ENCODE measurements at places on chromosomes 2 and 18.

- DNase-seq: no peak
Observed at GRCh38 chr2:232323328-232323650, 55.3 kb upstream of the ALPP start.

GRCh38 chr2:16250886-16251285 lies 310.5 kb downstream of the MYCN start:
- no peak for DNase-seq

DNA sequence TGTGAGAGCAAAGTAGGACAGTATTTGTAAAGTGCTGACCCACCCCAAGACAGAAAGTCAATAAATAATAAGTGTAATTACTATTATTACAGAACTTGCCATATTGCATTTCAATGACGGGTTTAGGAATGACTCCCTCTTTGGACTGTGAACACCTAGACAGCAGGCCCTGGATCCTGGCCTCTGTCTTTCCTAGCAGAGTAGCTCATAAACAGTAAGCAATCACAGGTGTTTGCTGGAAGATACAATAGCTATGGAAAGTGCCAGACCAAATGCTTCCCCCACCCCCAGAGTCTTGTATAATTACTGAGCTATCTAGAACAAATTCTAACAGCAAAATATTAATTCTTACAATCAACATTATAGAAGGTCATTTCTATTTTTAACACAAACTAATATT lies 20.1 kb upstream of the MYO1B start:
- no peak for DNase-seq

DNA sequence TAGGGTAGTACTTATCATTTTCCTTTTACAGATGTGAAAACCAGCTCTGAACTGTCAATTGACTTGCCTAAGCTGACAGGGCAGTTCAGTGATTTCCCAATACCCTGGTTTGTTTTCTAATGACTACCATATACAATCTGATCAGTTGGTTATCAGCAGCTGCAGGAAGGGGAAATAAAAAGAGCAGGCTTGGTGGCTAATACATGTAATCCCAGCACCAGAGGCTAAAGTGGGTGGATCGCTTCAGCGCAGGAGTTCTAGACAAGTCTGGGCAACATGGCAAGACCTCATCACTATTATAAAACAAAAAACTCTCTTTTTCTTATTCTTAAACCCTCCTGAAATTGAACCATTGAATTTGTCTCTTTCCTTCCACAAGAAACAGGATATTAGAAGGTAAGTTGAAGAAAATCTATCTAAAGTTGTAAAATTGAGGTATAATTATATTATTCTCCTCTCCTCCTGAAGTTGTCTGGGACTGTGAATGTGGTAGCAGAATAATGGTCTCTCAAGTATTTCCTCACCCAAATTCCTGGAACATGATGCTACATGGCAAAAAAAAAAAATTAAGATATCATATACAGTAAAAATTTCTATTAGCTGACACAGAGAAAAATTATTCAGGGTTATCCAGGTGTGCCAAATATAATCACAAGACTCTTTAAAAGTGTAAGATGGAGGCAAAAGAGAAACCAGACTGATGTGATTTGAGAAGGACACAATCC lies 1441.6 kb downstream of the SUCLG1 start:
- no peak for DNase-seq

DNA sequence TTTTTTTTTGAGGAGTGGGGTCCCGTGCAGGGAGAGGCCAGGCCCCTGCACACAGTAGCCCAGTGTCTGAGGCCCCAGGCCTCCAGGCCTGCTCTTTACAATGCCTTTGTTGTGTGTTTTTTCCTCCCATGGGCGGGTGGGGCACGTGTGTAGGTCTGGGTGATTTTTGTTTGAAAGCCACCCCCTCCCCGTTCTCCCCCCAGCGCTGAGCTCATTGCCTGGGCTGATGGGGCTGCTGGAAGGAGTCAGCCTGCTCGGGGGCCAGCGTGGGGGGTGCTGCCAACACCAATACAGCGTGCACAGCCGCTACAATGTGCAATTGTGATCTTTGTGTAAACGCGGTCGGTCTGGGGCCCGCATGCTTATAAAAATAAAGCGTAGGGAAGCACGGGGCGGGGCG lies 142.7 kb downstream of the DYSF start:
- no peak for DNase-seq
